ENCODE measurements at places on chromosomes 16 and 17. TPM values are rescaled to one million over a fixed set of nuclear protein-coding genes. Genes with fewer than 3 reads are reported as not detected.

DNA sequence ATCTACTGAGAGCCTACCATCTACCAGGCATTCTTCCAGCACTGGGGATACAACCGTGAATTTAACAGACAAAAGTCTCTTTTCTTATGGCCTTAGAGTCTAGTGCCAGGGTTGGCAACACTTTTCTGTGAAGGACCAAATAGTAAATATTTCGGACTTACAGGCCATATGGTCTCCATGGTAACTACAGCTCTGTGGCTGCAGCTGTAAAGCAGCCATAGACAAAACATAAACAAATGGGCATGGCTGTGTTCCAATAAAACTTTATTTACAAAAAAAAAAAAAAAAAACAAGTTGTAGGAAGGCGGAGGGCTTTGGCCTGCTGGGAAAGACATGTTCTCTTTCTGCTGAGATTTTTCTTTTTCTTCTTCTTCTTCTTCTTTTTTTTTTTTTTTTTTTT is 98.7 kb downstream of the ABCC12 start:
- H3K27ac ChIP-seq, result no peak overlapping the region
- H3K4me3 ChIP-seq, result no peak overlapping the region
- H3K4me1 ChIP-seq, result no peaks in the 10 kb centered on the region
- DNase-seq, result no peak
- no peaks in the 10 kb centered on the region for H3K36me3 ChIP-seq

Gene SLC47A2
- not detected for total RNA-seq

Gene DEXI
- total RNA-seq, result 15.6 TPM

DNA sequence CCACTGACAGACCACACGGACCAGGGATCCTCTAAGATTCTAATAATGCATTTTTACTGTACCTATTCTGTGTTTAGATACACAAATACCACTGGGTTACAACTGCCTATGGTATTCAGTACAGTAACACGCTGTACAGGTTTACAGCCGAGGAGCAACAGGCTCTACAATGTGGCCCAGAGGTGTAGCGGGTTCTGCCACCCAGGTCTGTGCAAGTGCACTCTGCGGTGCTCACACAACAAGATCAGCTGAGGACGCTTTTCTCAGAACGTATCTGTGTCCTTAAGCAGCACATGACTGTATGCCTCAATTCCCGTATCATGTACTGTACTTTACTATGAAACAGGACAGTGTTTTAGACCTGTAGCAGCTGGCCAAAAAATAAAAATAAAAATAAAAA is 6.5 kb downstream of the ZCCHC14 start:
- no peaks in the 10 kb centered on the region for H3K27me3 ChIP-seq
- no peak overlapping the region for H3K4me3 ChIP-seq
- no peaks in the 10 kb centered on the region for H3K36me3 ChIP-seq
- peak overlapping the region; percentile 17 for H3K27ac ChIP-seq
- no peaks in the 10 kb centered on the region for H3K4me1 ChIP-seq

Gene KRTAP3-1
- total RNA-seq, result not detected

Gene SLC16A5
- total RNA-seq, result 17.5 TPM

Gene SLC13A2
- total RNA-seq, result not detected

GRCh38 chr17:42212382-42212781 is 18.1 kb upstream of the GHDC start:
- H3K27me3 ChIP-seq, result no peaks in the 10 kb centered on the region
- H3K4me3 ChIP-seq, result no peak overlapping the region
- H3K27ac ChIP-seq, result peak overlapping the region; percentile 52
- H3K4me1 ChIP-seq, result no peaks in the 10 kb centered on the region

DNA sequence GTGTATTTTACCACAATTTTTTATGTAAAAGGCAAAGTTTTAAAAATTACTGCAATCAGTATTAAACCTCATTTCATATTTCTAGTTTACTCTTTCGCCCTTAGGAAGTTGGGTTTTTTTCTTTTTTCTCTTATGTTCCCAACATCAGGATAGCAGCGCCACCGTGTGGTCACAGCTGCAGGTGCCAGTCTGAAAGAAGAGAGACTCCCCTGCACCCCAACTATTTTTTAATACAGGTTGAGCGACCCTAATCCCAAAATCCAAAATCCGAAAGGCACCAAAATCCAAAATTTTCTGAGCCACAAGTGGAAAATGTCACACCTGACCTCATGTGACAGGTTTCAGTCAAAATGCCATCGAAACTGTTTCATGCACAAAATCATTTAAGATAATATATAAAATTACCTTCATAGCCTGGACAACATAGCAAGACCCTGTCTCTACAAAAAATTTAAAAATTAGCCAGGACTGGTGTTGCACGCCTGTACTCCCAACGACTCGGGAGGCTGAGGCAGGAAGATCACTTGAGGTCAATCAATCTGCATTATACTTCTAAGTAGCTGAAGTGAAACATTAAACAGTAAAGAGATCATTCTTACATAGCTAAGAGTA is 21.8 kb upstream of the ASGR2 start:
- H3K36me3 ChIP-seq, result no peaks in the 10 kb centered on the region
- H3K4me1 ChIP-seq, result no peaks in the 10 kb centered on the region
- DNase-seq, result peak; percentile 65
- no peak overlapping the region for H3K27ac ChIP-seq
- H3K4me3 ChIP-seq, result no peak overlapping the region

- no peaks in the 10 kb centered on the region for H3K36me3 ChIP-seq
- H3K27ac ChIP-seq, result no peak overlapping the region
- no peak for DNase-seq
- H3K4me3 ChIP-seq, result no peak overlapping the region
- H3K4me1 ChIP-seq, result peaks cover 7% of the 10 kb centered on the region
Measured at GRCh38 chr16:57110937-57111336, 18.6 kb downstream of the CPNE2 start.

- no peak overlapping the region for H3K4me3 ChIP-seq
- no peak overlapping the region for H3K27ac ChIP-seq
- no peaks in the 10 kb centered on the region for H3K27me3 ChIP-seq
- no peaks in the 10 kb centered on the region for H3K36me3 ChIP-seq
Measured at GRCh38 chr16:69005641-69006355, 99.7 kb upstream of the HAS3 start.

- H3K36me3 ChIP-seq, result no peaks in the 10 kb centered on the region
- H3K27ac ChIP-seq, result peak overlapping the region; percentile 90
- no peaks in the 10 kb centered on the region for H3K27me3 ChIP-seq
- no peak for DNase-seq
- H3K4me1 ChIP-seq, result no peaks in the 10 kb centered on the region
Measured at GRCh38 chr16:4182581-4183236, 59.2 kb downstream of the SRL start.

Gene ZSCAN32
- 27.6 TPM for total RNA-seq

GRCh38 chr16:26511463-26511862 is 555.3 kb upstream of the C16orf82 start:
- no peak for DNase-seq
- no peak overlapping the region for H3K4me3 ChIP-seq
- H3K27me3 ChIP-seq, result no peaks in the 10 kb centered on the region
- no peaks in the 10 kb centered on the region for H3K36me3 ChIP-seq
- H3K27ac ChIP-seq, result no peak overlapping the region

- H3K27ac ChIP-seq, result no peak overlapping the region
- DNase-seq, result no peak
- no peaks in the 10 kb centered on the region for H3K36me3 ChIP-seq
- H3K27me3 ChIP-seq, result no peaks in the 10 kb centered on the region
- no peak overlapping the region for H3K4me3 ChIP-seq
Measured at GRCh38 chr17:9421525-9421924, 154.1 kb downstream of the STX8 start.

Gene CSH2
- not detected for total RNA-seq

GRCh38 chr17:57256708-57257112 is 387 bp downstream of the MSI2 start:
- peak overlapping the region; percentile 99 for H3K27ac ChIP-seq
- H3K27me3 ChIP-seq, result no peaks in the 10 kb centered on the region
- H3K36me3 ChIP-seq, result no peaks in the 10 kb centered on the region
- H3K4me3 ChIP-seq, result peak overlapping the region; percentile 96
- H3K4me1 ChIP-seq, result no peaks in the 10 kb centered on the region

DNA sequence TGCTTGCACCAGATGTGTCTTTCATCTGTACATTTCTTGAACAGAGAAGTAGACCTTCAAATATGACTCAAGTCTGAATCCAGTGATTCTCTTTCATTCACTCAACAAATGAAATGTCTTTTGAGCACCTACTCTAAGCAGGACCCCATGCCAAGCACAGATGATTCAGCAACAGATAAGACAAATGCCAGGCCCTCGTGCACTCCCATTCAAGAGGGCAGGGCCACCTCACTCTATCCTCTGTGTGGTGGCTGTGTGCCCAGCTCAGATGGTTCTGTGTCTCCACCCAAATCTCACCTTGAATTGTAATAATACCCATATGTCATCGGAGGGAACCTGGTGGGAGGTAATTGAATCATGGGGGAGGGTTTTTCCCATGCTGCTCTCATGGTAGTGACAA is 74.1 kb upstream of the NKD1 start:
- no peaks in the 10 kb centered on the region for H3K36me3 ChIP-seq
- H3K27ac ChIP-seq, result no peak overlapping the region
- H3K4me1 ChIP-seq, result no peaks in the 10 kb centered on the region
- no peak overlapping the region for H3K4me3 ChIP-seq
- H3K27me3 ChIP-seq, result no peaks in the 10 kb centered on the region

- H3K4me1 ChIP-seq, result no peaks in the 10 kb centered on the region
- H3K4me3 ChIP-seq, result no peak overlapping the region
- H3K27me3 ChIP-seq, result no peaks in the 10 kb centered on the region
Measured at GRCh38 chr16:69526831-69527655, 38.7 kb upstream of the NFAT5 start.

Gene CCL11
- total RNA-seq, result not detected

Gene CCL14
- total RNA-seq, result 165 TPM

Gene C17orf75
- total RNA-seq, result 11.8 TPM

Gene GCGR
- not detected for total RNA-seq
